Stimulated activated CD8-positive, alpha-beta memory T cell treated with anti-CD3 and anti-CD28 coated beads, Interleukin-4, amount 100 ng/mL, for 1 hour (primary cell): ENCODE measurements at places on chromosomes 7 and 10.

GRCh38 chr10:69048103-69048502 is 39.8 kb upstream of the SRGN start:
- DNase-seq, result no peak

GRCh38 chr10:71068861-71069271 is 143.5 kb upstream of the UNC5B start:
- no peak for DNase-seq

DNA sequence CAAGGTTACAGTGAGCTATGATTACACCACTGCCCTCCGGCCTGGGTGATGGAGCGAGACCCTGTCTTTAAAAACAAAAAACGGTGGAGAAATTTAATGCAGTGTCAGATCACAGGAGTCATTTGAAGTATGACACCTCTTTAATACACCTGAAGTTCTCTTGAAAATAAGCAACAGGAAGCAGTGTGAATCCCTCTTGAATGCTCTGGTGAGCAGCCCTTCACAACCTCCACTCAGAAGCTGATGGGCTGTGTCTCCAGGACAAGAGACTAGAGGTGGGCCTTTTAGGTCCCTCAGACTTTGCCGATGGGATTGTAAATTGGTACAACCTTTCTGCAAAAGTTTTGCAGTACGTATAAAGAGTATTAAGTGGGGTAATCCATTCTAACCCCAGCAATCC is 50.1 kb downstream of the CYP26A1 start:
- no peak for DNase-seq

- no peak for DNase-seq
Measured at GRCh38 chr10:52099026-52099600, 215.0 kb upstream of the DKK1 start.

- no peak for DNase-seq
Measured at GRCh38 chr10:88527245-88527644, 55.9 kb downstream of the RNLS start.

- DNase-seq, result no peak
Measured at GRCh38 chr10:120541984-120542383, 85.0 kb downstream of the PLPP4 start.

DNA sequence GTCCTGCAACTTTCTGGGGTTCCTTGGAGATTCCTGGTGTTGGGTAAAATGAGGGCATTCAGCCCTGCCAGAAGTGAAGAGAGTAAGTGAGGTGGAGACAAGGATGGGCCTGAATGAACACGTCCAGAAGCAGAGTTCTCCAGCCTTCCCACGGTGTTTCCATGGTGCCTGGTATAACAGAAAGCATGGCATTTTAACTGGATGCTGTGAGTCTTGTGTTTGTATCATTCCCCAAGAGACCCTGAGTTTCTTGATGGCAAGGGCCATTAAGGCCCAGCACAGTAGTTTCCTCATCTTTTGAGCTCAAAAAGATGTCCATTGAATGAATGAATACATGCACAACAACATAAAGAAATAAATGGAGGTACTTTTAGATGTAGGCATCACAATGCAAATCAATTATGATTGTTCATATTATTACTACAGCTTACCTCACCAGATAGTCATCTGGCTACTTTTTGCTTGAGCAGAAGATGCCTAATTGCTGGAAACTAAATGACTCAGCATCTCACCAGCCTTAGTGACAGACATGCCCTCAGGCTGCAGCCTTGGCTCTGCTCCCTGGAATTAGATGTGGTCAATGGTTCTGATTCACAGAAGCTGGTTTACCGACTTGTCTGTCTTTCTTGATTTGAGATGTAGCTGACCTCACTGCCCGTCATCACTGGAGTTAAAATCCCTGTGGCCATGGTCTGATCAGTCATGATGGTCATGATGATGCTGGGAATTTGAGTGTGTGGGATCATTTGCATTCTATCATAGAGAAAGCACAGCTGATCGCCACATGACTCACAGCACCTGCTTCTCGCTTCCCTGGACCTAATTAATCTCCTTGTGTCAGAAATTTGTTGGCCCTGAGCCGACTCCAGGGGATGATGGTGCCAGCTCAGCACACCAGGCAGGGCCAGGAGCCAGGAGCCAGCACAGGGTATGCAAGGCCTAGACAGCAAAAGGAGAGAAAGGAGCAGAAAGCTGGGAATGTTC is 83.9 kb downstream of the CXCL12 start:
- no peak for DNase-seq

GRCh38 chr7:38310591-38311101 is 37.2 kb upstream of the TARP start:
- DNase-seq, result no peak

DNA sequence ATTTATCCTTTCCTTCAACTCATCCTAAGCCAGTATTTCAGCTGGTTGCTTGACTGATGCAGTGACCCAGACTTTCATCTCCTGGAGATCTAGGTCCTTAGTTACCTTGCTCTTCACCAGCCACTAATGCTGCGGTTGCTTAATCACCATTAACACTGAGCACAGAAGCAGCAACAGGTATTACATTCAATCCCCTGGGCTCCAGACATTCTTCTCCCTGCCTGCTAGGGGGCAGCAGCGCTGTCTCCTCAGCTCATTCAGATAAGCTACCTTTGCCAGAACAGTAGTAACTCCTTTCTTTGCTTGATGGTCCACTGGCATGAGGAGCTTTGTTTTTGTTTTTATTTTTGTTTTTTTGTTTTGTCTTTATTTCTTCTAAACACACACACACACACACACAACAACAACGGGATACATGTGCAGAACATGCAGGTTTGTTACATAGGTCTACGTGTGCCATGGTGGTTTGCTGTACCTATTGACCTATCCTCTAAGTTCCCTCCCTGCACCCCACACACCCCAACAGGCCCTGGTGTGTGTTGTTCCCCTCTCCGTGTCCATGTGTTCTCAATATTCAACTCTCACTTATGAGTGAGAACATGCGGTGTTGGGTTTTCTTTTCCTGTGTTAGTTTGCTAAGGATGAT is 1043.2 kb upstream of the C7orf33 start:
- DNase-seq, result no peak

- DNase-seq, result no peak
Measured at GRCh38 chr10:112643600-112644264, 196.7 kb downstream of the VTI1A start.

DNA sequence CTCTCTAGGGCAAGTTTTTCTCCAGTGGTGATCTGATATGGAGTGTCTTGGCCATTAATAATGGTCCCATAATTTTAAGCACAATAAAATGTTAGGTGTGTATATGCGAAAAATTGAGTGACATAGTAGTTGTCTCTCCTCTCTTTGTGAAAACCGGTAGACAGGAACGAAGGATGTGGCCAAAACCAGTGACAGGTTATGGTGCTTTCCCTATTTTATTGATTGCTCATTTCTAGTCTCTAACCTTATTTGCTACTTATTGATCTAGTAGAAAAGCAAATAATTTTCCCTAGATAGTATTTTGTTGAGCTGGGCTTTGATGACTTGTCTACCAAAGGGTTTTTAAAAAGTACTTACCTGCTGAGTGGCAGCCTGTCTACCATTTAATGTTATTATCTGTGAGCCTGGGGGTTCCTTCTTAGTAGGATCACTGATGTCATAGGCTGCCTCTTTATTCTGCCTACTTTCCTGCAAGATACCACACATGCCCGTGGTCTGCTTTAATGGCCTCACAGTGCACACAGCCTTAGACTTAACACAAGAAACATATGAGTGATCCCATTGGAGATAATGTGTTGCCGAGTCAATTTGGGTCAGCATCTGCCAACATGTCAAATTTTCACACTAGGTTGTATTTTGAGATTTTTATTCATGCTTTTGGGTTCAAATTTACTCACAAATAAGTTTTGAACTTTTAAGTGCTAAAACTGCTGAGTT is 100.0 kb downstream of the AUTS2 start:
- DNase-seq, result no peak

DNA sequence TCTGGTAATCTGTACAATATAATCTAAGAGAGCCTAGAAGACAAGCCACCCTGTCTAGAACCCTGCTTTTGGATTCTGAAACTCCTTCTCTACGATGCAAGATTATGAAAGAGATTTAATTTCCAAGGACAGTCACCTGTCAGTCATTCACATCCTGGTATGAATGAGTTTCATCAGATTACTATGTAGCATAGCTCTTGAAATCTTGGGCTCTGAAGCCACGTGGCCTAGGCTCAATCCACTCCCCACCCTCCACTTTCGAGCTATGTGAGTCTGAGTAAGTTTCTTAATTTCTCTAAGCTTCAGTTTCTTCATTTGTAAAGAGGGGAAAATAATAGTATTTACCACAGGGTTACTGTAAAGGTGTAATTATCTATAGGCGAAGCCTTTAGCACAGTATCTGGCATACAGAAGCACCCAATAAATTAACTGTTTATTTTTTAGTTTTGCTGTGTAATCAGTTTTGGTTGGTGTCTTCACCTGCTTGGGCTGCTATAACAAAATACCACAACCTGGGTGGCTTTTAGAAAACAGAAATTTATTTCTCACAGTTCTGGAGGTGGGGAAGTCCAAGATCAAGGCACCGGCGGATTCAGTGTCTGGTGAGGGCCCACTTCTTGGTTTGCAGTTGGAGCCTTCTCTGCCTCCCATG is 71.3 kb downstream of the MYOF start:
- DNase-seq, result no peak

- DNase-seq, result no peak
Measured at GRCh38 chr10:43261578-43262396, 5.1 kb downstream of the RASGEF1A start.

GRCh38 chr10:132386419-132386831 is 10.6 kb upstream of the PWWP2B start:
- DNase-seq, result no peak

GRCh38 chr7:128875523-128875948 is 12.9 kb downstream of the ATP6V1F start:
- no peak for DNase-seq

GRCh38 chr10:123165445-123166072 is 11.4 kb downstream of the BUB3 start:
- no peak for DNase-seq

DNA sequence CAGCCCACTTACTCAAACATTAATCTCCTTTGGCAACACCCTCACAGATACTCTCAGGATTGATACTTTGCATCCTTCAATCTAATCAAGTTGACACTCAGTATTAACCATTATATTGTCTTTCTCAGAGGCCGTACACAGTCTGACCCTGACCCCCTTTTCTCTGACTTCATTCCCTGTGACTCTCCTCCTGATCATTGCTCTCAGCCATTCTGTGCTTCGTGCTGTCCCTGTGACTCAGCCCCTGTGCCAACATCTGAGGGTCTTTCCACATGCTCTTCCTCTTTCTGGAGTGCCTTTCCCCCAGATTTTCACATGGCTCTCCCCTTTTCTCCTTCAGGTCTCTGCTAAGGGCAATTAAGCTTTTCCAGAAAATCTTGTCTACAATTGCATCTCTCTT is 289.0 kb upstream of the PHYHIPL start:
- no peak for DNase-seq

- DNase-seq, result no peak
Measured at GRCh38 chr7:45923290-45923689, 2.2 kb upstream of the IGFBP3 start.

DNA sequence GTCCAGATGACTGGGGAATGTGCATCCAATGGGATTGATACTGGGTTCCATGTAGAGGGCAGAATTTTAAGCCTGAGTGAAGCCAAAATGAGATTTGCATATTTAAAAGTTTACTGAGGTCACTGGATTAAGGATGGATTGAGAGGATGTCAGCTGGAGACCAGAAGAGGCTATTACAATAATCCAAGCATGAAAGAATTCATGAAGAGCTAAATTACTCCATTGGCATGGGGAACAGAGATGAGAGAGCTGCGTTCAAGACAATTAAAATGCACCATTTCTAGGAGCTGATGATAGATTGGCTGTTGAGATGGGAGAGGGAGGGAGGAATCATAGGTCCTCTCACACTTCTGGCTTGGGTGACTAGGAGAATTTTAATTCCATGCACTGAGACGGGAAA is 158.5 kb downstream of the JCAD start:
- no peak for DNase-seq

- no peak for DNase-seq
Measured at GRCh38 chr10:31886885-31887284, 41.7 kb downstream of the ARHGAP12 start.

DNA sequence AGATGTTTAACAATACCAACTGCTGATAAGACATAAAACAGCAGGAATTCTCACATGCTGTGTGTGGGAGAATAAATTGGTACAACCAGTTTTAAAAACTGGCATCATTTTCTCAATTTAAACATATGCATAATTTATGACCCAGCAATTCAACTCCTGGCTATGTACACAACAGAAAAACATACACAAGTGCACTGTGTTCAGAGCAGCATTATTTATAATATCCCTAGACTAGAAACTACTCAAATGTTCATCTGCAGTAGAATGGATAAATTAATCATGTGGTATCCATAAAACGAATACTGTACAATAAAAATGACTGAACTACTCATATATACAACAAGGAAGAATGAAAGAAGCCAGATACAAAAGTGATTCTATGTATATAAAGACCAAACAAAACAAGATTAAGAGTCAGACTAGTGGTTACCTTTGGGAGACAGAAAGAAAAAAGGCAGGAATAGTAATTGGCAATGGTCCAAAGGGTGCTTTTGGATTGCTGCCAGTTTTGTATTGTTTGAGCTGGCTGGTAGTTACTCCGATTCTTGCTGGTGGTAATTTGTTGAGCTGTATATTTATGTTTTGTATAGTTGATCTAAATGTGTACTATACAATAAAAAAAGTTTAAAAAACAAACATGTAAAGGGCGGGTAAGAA is 306.0 kb downstream of the TFEC start:
- no peak for DNase-seq

GRCh38 chr7:18049262-18049661 is 21.6 kb upstream of the PRPS1L1 start:
- no peak for DNase-seq

- no peak for DNase-seq
Measured at GRCh38 chr7:149673006-149673405, 100.4 kb downstream of the ZNF467 start.

GRCh38 chr10:1180836-1181235 is 124.7 kb downstream of the WDR37 start:
- no peak for DNase-seq

DNA sequence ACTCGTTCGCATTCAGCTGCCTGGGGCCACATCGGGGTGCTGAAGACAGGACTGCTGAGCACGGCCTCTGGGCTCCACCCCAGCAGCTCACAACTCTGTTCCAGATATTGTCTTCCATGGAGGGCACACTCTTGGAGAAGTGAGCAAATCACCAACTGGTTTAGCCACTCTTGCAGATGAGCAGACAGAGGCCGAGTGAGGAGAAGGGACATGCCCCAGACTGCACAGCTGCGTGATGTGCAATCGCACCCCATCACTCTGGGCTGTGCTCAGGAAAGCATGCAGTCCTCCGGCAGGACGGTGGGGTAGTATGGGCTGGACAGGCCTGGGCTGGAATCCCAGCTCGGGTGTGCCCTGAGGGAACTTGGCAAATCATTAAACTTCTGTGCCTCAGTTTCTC is 111.6 kb downstream of the FAM53B start:
- no peak for DNase-seq

- no peak for DNase-seq
Measured at GRCh38 chr7:13874783-13875182, 114.7 kb downstream of the ETV1 start.

- DNase-seq, result no peak
Measured at GRCh38 chr10:14358886-14359573, 28.3 kb upstream of the FRMD4A start.
